ENCODE measurements at places on chromosomes 16 and 17.
A peak's percentile ranks its signal among the peaks of the same experiment; 100 is the strongest.

- no peak for DNase-seq
Measured at GRCh38 chr17:73208139-73208827, 15.4 kb downstream of the COG1 start.

- DNase-seq, result no peak
Measured at GRCh38 chr17:73623247-73623646, 21.0 kb downstream of the SDK2 start.

DNA sequence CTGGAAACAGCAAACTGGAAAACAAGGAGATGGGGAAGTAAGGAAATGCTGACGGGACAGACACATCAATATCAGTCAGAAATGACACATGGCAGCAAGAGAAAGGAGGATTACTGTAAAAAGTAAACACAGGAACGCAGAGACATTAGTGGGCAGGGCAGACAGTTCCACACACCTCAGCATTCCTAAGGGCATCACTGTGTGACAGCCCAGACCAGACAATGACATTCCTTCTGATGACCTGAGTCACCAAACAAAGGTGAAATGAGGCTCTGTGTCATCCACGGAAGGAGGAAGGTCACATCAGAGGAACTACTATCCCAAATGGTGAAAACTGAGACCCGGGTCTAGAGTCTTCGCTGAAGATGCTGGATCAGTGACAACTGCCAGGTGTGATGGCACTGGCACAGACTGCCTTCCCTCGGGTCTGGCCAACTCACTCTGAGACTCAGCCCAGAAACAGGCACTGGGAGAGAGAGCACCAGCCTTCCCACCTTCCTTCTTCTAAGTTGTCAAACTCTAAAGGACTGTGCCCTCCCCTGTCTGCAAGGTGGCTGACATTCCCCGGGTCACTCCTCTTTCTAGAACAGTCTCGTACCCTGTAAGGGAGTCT is 36.7 kb downstream of the TK2 start:
- no peak for DNase-seq

GRCh38 chr16:11370084-11370931 is 25.0 kb downstream of the RMI2 start:
- peak; percentile 11 for DNase-seq

- DNase-seq, result peak; percentile 88
Measured at GRCh38 chr16:3059041-3059722, 6.3 kb upstream of the IL32 start.

- DNase-seq, result no peak
Measured at GRCh38 chr16:31706318-31706717, 167.3 kb upstream of the ZNF267 start.

DNA sequence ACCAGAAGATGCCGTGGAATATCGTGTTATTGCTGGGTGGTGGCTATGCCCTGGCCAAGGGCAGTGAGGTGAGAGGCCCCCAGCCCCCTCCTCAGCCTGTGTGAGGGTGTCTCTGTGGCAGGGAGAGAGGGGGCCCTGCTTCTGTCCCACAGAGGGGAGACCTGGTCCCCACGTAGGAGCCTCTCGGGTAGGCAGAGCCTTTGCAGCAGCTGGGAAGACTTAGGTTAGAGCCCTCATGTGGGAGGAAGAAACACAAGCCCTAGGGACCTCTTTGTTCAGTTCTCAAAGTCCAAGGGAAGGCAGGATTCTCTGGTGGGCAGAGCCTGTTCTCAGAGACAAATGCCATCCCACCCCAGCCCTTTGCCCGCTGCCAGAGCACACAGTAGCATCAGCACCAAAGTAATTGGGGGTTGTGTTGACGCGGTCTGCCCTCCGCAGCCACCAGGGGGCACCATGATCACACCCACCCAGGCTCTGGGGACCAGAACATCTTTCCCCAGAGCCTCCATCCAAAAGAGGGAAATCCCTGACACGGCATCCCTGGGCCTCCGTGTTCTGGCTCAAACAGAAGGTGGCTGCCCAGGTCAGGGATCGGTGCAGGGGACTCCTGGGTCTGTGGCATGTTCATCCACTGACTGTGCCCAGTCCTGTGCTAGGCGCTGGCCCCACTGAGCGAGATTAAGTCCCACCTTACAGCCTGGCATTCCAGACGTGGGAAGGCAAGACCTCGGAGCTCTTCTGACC is 11.5 kb upstream of the FOXN1 start:
- DNase-seq, result peak; percentile 51

DNA sequence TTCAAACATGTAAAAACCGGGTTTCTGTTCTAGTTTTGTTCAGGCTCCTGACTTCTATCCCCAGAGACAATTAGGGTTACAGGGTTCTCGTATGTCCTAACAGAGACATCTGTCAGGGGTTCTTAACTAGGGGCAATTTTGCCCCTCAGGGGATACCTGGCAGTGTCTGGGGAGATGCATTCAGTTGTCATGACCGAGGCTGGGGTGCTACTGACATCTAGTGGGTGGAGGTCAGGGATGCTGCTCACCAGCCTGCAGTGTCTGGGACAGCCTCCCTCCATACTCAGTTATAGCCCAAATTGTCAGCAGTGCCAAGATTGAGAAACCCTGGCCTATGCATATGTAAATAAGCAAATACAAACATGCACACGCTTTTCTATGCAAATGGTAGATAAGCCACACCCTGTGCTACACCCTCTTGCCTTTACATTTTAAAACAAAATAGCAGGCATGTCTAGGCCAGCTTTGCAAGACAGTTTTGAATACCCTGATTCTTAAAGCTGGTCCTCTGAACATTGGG is 37.4 kb downstream of the CLEC16A start:
- DNase-seq, result no peak

DNA sequence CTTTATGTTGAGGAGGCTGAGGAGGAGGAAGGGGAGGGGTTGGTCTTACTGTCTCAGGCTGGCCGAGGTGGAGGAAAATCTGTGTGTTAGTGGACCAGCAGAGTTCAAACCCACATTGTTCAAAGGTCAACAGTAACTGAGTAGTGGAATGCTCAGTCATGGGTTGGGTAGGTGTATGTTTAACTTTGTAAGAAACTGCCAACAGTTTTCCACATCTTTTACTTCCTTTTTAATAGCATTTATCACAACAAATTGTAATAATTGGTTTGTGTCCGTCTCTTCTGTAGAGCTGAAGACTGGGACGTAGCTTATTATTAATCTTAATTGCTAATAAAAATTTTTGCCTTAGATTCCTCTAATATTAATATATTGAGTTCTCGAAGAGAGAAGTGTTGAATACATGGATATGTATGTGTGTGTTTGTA is 5.3 kb downstream of the ATP6V0A1 start:
- DNase-seq, result no peak

DNA sequence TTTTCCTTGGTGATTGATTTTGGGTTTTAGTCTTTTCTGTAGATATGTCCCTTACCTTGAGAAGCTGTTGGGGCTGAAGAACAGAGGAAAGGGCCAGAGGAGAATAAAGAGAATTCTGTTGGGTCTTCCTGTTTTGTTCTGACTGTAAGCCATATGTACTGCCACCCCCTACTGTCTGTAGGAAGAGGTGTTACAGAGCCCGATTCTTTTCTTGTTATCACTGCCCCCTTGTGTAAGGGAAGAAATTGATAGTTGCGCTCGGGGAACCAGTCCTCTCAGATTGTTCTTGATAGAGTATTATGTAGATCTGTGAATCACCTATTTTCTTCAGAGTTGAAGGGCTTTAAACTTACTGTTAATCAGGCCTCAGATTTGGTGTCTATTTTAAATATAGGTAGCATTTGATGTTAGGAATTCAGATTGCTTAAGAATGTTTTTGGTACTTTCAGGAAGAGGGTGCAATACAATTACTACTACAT is 2.4 kb downstream of the TANC2 start:
- DNase-seq, result peak; percentile 90

DNA sequence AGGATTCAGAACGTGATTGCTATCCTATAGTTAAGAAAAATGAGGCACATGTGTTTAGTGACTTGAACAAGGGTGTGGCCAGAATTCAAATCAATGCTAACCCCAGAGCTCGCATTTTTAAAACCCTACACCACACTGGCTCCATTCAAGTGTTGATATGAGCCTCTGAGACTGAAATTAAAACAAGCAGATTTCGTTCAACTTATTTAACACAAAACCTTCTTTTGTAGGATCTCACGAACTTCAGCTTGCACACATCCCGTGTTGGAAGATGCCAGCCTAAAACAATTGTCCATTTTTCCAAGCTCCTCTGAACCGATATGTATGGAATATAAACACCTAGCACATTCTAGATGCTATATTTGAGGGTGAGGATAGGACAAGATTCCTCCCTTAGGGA is 231.0 kb upstream of the IRX5 start:
- DNase-seq, result no peak

GRCh38 chr17:56638591-56639051 is 45.1 kb downstream of the NOG start:
- DNase-seq, result peak; percentile 79

- no peak for DNase-seq
Measured at GRCh38 chr17:44007346-44008204, 3.2 kb downstream of the NAGS start.

GRCh38 chr16:972316-973002 is 1.7 kb upstream of the LMF1 start:
- DNase-seq, result no peak

DNA sequence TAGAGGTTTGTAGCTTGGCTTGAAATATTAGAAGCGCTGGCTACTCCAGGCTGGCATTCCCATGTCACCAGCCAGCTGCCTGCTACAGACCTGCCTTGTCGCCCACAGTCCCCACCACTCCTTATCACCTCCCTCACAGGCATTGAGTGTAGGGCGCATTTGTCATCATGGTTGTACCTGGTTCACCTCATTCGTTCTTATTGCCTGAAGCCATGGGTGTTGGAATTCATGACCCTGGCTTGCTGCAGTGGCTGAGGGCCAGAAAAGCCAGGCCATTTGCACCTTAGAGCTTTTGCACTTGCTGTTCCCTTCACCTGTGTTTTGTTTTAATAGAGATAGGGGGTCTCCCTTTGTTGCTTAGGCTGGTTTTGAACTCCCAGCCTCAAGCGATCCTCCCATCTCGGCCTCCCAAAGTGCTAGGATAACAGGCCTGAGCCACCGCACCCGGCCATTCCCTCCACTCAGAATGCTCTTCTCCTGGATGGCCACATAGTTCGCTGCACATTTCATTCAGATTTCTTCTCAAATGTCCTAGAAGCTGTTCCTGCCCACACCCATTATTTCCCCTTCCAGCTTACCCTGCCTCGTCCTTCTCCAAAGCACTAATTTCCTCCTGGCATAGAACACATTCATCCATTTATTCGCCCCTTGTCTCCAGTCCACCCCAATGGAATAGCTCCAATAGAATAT is 97.6 kb downstream of the C16orf78 start:
- DNase-seq, result no peak

DNA sequence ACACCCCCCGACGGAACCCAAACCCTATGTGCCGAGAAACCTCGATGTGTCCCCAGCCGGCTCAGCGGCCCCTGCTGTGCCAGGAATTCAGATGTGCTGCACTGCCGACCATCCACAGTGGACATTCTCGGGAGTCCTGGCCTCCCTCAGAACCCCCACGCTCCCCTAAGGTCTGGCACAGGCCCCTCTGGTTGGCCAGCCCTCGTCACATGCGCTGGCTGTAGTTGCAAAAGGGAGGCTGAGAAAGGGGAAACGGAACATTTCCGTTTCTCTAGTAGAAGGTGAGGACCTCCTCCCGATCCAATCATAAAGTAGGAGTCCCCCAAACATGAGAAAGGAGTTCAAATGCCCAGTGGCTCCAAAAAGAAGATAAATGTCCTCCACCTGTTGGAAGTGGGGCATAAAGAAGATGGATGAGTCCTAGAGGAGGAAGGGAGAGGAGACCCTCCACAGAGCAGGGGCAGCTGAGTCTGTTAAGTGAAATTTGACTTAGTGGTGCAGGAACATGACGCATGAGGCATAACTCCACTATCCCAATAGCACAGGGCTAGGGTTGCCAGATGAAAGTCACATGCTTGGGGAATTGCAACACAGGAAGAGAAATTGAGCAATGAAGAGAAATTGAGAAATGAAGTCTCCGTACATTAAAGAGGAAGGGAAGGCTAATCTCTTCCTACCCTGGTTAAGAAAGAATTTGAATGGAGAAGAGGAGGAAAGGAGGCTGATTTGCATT is 49.3 kb upstream of the WSB1 start:
- DNase-seq, result peak; percentile 95

- DNase-seq, result no peak
Measured at GRCh38 chr16:50989047-50989446, 162.0 kb downstream of the SALL1 start.

GRCh38 chr17:2406271-2406902 is 5.5 kb upstream of the MNT start:
- no peak for DNase-seq

DNA sequence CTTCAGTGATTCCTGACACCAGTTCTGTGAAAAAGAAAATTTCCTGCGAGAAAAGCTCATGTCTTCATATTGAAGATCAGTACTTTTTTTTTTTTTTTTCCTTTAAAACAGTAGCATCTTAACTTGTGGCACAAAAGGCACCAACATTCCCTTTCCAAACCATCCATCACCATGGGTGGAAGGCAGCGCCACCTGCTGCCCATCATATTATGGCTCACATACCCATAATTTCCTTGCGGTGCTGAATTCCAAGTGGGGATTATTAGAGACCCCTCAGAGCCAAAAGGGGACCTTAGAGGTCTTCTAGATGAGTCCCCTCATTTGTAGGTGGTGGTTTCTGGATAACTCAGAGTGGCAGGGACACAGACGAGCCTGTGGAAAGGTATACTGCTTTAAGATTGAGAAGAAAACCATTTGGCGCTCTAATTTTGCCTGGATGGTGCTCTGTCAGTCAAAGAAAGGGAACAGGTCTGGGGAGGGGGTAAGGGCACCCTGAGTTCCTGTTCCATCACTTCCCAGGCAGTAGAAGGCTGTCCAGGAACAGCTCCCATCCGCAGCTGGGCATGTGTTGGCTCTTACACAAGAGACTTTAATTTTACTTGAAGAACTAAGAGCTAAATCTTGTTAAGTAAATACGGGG is 7.9 kb upstream of the SOST start:
- DNase-seq, result peak; percentile 47

- peak; percentile 68 for DNase-seq
Measured at GRCh38 chr16:67966549-67967182, 1.8 kb downstream of the SLC12A4 start.

DNA sequence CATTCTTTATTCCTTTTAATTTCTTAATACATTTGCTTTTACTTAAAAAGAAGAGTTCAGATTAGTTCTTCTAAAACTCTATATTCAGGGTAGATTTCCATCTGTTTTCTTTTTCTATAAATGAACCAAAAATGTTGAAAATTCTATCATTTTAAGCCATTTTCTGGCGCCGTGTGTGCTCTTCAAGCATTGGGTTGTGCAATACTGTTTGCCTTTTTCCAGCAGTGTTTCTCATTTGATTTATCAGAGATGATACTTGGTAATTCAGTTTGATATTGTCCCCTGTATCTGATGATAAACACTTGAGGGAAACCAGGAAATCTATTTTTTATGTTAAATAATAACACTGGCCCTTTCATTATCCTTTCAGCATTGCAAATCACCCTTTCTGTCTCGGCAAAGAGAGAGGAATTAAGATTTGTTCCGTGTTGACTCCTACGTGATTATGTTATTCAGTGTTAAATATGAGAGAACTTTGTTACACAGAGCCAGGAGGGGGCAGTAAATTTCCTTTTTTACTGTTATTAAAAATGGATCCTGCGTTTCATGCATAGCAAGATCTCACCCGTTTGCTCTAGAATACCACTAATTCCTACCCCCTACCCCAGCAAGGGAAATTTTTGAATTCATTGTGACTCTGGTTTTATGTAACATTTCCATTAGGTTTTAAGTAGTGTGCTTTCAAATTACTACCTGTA is 606.9 kb upstream of the RBFOX1 start:
- DNase-seq, result no peak

- DNase-seq, result no peak
Measured at GRCh38 chr17:76132574-76133338, 8.3 kb downstream of the FOXJ1 start.

- DNase-seq, result no peak
Measured at GRCh38 chr17:43540821-43541674, 5.1 kb downstream of the ETV4 start.
